ENCODE measurements at places on chromosomes 16 and 17. TPM values are rescaled to one million over a fixed set of nuclear protein-coding genes. Genes with fewer than 3 reads are reported as not detected.
A peak's percentile ranks its signal among the peaks of the same experiment; 100 is the strongest.

DNAI2 gene
- total RNA-seq: 8.4 TPM

C16orf46 gene
- total RNA-seq: 0.29 TPM

HSD17B1 gene
- total RNA-seq: 1.2 TPM

- H3K27ac ChIP-seq: peak overlapping the region; percentile 74
- H3K27me3 ChIP-seq: no peaks in the 10 kb centered on the region
These were observed 33.2 kb downstream of the CYB5D2 start for GRCh38 chr17:4175921-4176807.

DNA sequence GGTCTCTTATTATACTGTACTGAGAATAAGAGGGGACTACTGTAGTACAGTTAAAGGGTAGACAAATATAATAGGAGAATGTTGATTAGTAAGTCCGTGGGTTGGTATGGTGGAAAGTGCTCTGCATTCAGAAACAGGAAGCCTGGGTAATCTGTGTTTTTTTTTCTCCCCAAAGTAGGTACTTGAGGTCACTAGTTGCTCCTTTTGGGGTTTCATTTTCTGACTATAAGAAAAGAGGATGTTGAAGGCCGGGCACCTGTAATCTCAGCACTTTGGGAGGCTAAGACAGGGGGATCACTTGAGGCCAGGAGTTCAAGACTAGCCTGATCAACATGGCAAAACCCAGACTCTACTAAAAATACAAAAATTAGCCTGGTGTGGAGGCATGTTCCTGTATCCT lies 42.0 kb upstream of the MMD start:
- H3K27ac ChIP-seq: no peak overlapping the region
- no peak for DNase-seq
- H3K4me1 ChIP-seq: no peaks in the 10 kb centered on the region
- H3K36me3 ChIP-seq: no peaks in the 10 kb centered on the region
- no peaks in the 10 kb centered on the region for H3K27me3 ChIP-seq

DNA sequence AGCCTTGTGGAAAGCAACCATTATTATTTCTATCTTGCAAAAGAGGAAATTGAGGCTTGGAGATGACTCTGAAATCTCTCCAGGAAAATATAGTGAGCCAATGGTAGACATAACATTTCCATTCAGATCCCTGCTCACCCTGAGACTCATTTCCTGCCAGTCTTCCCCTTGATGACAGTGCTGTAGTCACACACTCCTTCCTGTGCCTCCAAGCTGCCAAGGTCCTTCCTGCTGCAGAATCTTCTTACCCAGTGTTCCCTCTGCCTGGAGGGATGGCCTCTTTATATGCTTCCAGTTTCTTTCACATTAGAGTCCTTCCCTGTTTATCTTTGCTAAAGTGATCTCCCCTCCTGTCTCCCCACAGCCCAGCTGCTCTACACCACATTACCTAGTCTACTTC lies 648.1 kb downstream of the TOX3 start:
- H3K36me3 ChIP-seq: no peaks in the 10 kb centered on the region
- no peaks in the 10 kb centered on the region for H3K27me3 ChIP-seq
- no peak overlapping the region for H3K4me3 ChIP-seq
- no peak overlapping the region for H3K27ac ChIP-seq

GRCh38 chr16:55326261-55327092 lies 2.5 kb downstream of the IRX6 start:
- peaks cover 17% of the 10 kb centered on the region for H3K27me3 ChIP-seq
- no peaks in the 10 kb centered on the region for H3K4me1 ChIP-seq
- H3K4me3 ChIP-seq: no peak overlapping the region
- H3K36me3 ChIP-seq: no peaks in the 10 kb centered on the region
- no peak overlapping the region for H3K27ac ChIP-seq
- no peak for DNase-seq

- H3K27me3 ChIP-seq: no peaks in the 10 kb centered on the region
- no peak overlapping the region for H3K27ac ChIP-seq
- no peak for DNase-seq
- no peaks in the 10 kb centered on the region for H3K36me3 ChIP-seq
- no peaks in the 10 kb centered on the region for H3K4me1 ChIP-seq
These were observed 9.6 kb upstream of the MTSS2 start for GRCh38 chr16:70695331-70696070.

- H3K4me1 ChIP-seq: no peaks in the 10 kb centered on the region
- no peak for DNase-seq
- H3K4me3 ChIP-seq: no peak overlapping the region
- no peaks in the 10 kb centered on the region for H3K36me3 ChIP-seq
- no peak overlapping the region for H3K27ac ChIP-seq
These were observed 54.2 kb downstream of the ZFPM1 start for GRCh38 chr16:88507231-88507743.

- peaks cover 8% of the 10 kb centered on the region for H3K4me1 ChIP-seq
- H3K27ac ChIP-seq: no peak overlapping the region
- DNase-seq: no peak
- no peaks in the 10 kb centered on the region for H3K36me3 ChIP-seq
- no peak overlapping the region for H3K4me3 ChIP-seq
- H3K27me3 ChIP-seq: no peaks in the 10 kb centered on the region
These were observed 4.7 kb downstream of the SLC12A3 start for GRCh38 chr16:56869513-56870275.

DNA sequence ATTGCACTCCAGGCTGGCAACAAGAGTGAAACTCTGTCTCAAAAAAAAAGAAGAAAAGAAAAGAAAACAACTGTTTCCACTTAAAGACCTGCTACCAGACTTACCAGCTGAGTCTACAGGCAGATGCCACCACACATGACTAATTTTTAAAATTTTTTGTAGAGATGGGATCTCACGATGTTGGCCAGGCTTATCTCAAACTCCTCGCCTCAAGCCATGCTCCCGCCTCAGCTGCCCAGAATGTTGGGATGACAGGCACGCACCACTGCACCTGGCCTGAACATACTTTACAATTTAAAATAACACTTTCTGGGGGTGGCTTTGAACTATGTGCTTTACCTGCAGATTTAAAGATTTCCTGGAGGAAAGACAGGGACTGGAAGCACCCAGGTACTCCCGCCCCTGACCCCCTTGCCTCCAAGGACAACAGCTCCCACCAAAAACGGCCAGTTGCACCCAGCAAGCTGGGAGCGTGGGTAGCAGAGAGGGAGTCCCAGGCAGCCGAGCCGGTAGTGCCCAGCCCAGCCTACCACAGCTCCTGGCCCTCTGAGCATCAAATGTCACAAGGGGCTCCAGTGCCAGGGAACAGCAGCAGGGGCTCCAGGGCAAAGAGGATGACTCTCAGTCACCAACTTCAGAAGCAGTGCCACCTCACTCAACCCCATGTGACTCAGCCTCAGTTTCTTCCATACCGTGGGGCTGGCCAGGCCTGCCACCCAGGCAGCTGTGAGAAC lies 262.9 kb downstream of the PARN start:
- H3K4me3 ChIP-seq: no peak overlapping the region
- H3K27ac ChIP-seq: no peak overlapping the region
- H3K36me3 ChIP-seq: no peaks in the 10 kb centered on the region
- H3K4me1 ChIP-seq: no peaks in the 10 kb centered on the region

DNA sequence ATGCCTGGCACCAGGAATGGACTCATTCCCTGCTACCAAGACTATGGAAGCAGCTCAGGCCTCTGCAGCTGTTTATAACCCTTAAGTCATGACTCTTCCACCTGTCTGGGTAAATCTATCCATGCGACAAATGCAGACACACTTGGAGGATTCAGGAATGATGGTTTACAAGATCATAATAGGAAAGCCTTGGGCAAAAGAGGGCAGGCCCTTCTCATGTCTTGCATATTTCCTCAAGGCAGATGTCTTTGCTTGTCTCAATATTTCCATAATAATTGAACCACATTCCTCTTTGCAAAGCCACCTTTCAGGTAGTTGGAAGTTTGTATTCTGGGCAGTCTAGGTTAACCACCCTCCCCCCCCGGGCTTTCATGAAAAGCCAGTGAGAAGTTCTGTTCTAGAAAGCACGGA lies 884 bp upstream of the JPT1 start:
- no peak overlapping the region for H3K4me3 ChIP-seq
- no peak for DNase-seq
- H3K36me3 ChIP-seq: no peaks in the 10 kb centered on the region

GRCh38 chr17:14469971-14470370 lies 169.1 kb downstream of the HS3ST3B1 start:
- H3K36me3 ChIP-seq: no peaks in the 10 kb centered on the region
- H3K4me3 ChIP-seq: no peak overlapping the region
- no peaks in the 10 kb centered on the region for H3K4me1 ChIP-seq
- no peak overlapping the region for H3K27ac ChIP-seq
- no peaks in the 10 kb centered on the region for H3K27me3 ChIP-seq
- DNase-seq: no peak

- no peak for DNase-seq
- no peak overlapping the region for H3K4me3 ChIP-seq
- H3K27ac ChIP-seq: no peak overlapping the region
- no peaks in the 10 kb centered on the region for H3K4me1 ChIP-seq
- H3K27me3 ChIP-seq: no peaks in the 10 kb centered on the region
These were observed 355 bp downstream of the TLE7 start for GRCh38 chr16:71441348-71442050.

GRCh38 chr17:75271233-75271954 lies 363 bp upstream of the MIF4GD start:
- peak; percentile 86 for DNase-seq
- peaks cover 6% of the 10 kb centered on the region for H3K36me3 ChIP-seq
- no peaks in the 10 kb centered on the region for H3K27me3 ChIP-seq
- H3K27ac ChIP-seq: peak overlapping the region; percentile 89
- peak overlapping the region; percentile 82 for H3K4me3 ChIP-seq
- peaks cover 27% of the 10 kb centered on the region for H3K4me1 ChIP-seq

GRCh38 chr16:83113317-83113716 lies 486.5 kb downstream of the CDH13 start:
- no peak overlapping the region for H3K4me3 ChIP-seq
- H3K4me1 ChIP-seq: no peaks in the 10 kb centered on the region
- no peaks in the 10 kb centered on the region for H3K36me3 ChIP-seq

DNA sequence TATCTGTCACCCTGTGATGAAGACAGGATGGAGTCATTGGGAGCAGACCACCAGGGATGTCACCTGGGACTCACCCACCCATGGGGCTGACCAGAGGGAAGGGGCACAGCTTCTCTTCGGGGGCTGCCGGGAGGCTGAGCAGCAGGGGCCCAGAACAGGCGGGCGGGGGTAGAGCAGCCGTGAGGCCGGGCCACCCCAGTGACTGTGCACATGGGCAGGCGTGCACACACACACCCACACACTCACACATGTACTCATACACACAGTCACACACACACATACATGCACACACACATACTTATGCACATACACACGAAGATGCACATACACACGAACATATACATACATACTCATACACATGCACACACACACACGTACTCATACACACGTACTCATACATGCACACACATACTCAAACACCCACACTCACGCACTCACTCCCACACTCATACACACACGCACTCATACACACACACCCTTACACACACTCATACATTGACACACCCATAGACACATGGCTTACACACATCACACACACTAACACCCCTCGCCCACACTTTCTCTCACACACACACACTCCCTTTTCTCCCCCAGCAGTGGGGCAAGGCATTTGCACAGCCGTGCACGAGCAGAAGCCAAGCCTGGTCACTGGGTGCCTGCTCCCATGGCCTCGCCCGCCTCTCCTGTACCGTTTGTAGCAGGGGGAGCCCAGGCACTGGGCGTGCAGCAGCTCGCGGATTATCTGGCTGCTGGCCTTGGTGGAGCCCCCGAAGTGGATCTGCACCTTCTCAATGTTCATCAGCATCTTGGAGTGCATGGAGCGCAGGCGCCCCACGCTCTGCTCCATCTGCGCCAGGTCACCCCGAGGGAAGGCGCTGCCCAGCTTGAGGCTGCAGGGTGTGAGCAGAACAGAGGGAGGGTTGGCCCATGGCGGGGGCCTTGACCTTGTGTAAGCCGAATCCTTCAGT lies 12.4 kb downstream of the UBALD2 start:
- H3K27ac ChIP-seq: no peak overlapping the region
- DNase-seq: peak; percentile 4
- H3K27me3 ChIP-seq: no peaks in the 10 kb centered on the region
- H3K4me3 ChIP-seq: no peak overlapping the region
- H3K4me1 ChIP-seq: peaks cover 33% of the 10 kb centered on the region

DNA sequence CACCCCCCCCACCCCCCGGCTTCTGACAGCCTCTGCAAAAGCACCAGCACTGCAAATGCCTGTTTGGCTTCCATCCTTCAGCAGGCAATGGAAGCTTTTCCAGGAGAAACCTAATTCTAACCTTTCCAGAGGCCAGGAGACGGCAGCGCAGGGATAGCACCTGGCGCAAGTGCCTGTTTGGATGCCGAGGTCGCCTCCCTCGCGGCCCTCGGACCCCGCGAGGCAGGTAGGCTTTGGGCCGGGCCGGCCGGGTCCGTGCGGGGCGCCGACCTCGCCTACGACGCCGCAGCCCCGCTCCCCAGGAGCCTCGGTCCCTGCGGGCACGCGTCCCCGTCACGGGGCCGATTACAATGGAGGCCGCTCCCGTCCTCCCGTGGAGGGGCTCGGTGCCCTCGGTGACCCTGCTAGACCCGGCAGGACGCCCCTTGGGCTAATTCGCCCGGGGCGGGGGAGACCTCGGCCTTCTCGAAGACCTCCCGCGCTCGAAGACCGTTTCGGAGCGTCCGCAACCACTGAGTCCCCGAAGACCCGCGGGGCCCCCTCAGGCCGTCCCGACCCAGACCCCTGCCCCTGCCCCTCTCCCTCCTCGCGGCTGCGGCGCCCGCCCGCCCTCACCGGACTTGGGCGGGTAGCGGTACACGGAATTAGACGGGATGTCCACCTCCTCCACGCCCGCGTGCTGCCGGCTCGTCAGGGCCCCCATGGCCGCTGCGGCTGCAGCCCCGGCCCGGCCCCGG lies 587 bp downstream of the RNF157 start:
- no peaks in the 10 kb centered on the region for H3K27me3 ChIP-seq
- DNase-seq: no peak
- peak overlapping the region; percentile 50 for H3K27ac ChIP-seq
- no peaks in the 10 kb centered on the region for H3K36me3 ChIP-seq
- H3K4me3 ChIP-seq: peak overlapping the region; percentile 39

GRCh38 chr17:47896672-47897490 lies 845 bp downstream of the SP2 start:
- peaks cover 8% of the 10 kb centered on the region for H3K36me3 ChIP-seq
- H3K27ac ChIP-seq: peak overlapping the region; percentile 97
- peak overlapping the region; percentile 57 for H3K4me3 ChIP-seq
- DNase-seq: no peak
- peaks cover 42% of the 10 kb centered on the region for H3K4me1 ChIP-seq

DNA sequence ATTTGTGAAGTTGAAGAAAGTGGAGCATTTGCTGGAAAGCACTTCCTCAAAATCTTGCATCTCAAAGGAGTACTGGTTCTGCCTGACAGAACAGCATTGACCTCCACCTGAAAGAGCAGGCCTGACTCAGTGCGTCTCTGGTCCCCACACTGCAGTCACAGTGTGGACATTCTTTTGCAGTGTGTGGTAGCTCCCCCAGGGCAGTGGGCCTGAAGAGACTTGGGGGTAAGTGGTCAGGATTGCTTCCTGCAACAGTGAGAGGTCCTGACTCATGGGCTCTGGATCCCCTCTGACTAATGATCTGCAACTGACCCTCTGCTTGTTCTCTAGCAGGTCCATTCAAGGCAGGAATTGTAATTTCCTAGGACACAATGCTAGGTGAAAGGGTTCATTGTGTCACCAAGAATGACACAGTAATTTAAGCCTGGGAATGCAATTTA lies 204.9 kb upstream of the KCNJ16 start:
- DNase-seq: no peak
- H3K27me3 ChIP-seq: no peaks in the 10 kb centered on the region
- no peak overlapping the region for H3K4me3 ChIP-seq
- no peaks in the 10 kb centered on the region for H3K36me3 ChIP-seq

Data from CD4-positive, alpha-beta memory T cell (primary cell).